Caki2 (cell line): ENCODE measurements at places on chromosomes 1 and 21. TPM values are rescaled to one million over a fixed set of nuclear protein-coding genes. Genes with fewer than 3 reads are reported as not detected.

- DNase-seq: no peak
Observed at GRCh38 chr21:20942523-20942922, 55.7 kb upstream of the NCAM2 start.

DNA sequence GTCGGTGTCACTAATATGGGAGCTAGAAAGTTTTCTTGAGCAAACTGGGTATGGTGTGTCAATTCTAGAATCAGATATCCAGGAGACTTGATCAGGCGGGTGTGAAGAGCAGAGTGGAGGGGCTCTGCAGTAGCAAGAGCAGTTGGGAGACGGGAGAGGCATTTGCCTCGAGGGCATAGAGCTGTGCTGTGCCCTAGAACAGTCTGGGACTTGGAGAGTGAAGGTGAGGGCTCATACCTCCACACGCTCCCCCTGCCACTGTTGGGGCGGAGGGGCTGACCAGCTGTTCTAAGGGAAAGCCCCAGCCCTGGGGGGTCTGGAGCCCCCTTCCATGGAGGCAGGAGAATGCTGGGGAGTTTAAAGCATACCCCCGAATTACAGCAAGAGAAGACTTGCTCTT lies 33.8 kb downstream of the SIM2 start:
- DNase-seq: no peak

DNA sequence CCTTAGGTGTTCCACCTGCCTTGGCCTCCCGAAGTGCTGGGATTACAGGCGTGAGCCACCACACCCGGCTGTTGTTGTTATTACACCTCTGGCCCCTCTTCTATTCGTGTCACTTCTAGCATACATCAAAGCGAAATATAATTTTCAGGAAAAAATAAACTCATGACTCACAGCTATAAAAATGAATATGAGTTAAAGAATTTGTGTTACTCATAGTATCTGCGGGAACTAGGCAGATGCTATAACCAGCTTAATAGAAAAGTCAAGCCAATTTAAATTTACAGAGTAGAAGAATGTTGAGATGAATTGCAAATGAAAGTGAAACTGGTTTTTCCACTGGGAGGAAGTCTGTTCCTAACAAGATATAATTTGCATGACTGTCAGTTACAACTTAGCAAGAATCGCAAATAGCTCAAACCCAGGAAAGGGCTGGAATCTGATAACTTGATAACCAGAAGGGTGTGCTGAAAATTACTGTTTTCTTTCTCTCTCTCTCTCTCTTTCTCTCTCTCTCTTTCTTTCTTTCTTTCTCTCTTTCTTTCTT lies 11.2 kb downstream of the OR2W3 start:
- peak; percentile 8 for DNase-seq

DNA sequence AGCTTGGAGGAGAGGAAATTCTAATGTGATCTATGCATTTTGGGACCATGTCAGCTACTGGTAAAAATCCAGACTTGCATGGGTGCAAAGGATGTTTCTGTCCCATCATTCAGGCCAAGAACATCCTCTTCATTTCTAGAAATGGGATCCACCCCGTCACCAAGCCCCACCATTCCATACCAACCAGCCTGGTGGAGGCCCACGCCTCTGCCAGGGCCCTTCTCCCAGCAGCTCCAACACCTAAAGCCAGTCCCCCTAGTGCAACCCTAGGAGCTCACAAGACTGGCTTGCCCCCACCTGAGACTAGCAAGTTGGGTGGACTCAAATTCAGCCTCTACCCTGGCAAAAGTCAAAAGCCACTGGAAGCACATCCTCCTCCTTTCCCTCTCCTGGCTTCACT lies 1.9 kb downstream of the ARHGEF11 start:
- no peak for DNase-seq

DNA sequence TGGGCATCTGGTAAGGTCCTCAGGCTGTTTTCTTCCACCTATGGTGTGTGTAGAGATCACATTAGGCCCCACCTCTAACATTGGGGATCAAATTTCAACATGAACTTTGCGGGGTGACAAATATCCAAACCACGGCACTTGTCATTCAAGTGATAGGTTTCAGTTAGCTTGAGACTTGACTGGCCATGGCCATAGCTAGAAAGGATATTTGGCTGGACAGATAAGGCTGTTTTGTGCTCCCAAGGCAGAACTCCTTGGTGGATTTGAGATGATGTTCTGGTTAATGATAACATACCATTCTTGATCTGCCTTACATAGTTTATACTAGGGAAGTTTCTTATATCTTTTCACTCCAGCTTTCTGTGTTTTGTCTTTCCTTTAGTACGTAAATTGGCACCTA lies 48.5 kb downstream of the CELF3 start:
- DNase-seq: no peak

GRCh38 chr21:45825219-45825618 lies 156.4 kb upstream of the COL6A1 start:
- DNase-seq: no peak

DNA sequence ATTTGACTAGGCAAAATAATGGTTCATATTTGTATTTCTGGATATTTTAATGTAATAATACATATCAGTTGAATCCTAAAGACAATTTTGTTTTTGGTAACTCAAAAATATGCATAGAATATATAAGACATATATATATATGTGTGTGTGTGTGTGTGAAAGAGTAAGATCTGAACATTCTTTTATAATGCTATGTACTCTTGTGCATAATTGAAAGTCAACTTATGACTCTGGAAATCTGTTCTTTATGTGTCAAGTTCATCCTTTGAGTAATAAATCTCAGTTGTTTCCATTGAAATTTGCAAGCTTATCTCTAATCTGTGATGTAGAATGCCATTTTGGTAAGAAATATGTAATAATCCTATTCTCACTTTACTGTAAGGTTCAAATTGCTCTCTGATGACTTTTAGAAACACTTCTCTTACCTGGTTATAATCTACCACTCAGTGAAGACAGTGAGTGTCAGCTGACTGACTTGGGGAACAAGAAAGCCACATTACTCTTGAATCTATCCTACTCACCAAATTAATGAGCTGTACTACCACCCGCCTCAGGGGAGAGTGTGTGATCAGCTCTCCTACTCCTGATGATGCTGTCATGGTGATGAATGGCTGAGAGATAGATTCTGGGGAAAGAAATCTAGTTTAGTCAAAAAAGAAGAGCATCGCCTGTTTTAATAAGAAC lies 15.0 kb upstream of the NEK7 start:
- no peak for DNase-seq

DNA sequence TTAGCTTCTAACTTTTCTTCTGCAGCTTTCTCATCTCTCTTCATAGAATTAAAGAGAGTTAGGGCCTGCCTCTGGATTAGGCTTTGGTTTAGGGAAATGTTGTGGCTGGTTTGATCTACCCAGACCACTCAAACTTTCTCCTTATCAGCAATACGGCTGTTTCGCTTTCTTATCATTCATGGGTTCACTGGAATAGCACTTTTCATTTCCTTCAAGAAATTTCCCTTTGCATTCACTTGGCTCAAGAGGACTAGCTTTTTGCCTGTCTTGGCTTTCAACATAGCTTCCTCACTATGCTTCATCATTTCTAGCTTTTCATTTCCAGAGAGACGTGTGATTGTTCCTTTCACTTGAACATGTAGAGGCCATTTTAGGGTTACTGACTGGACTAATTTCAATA lies 59.6 kb downstream of the AKT3 start:
- DNase-seq: no peak

DNA sequence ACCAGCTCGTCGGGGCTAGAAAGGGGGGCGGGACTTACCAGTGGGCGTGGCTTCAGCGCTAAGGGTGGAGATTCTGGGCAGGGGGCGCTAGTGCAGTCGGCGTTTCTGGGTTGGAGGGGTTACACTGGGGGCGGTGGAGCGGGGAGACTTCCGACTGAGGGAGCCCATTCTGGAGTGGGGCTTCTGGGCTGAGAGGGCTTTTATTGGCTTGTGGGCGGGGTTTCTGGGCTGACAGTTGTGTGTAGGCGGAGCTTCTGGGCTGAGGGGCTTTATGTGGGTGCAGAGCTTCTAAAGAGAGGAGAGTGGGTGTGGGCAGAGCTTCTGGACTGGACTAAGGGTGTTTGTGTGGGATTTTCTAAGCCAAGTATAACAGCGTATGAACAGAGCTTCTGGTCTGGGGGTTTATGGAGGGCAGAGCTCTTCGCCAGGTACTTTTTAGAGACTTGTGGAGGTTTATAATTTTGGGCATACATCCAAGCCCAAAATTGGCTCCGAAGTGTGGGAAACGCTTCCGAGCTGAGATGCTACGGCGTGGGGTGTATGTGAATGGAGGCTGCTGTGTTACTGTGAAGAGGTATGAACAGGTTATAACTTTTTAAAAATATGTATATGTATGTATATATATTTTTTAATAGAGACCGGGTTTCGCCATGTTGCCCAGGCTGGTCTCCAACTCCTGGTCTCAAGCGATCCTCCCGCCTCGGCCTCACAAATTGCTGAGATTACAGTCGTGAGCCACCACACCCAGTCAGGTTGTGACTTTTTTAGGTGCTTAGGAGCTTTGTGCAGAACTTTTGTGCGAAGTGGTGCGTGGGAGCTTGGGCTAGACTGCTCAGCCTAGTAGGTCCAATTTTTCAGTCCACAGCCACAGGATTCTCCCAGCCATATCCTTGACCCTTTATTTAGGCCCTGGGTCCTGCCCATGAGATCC lies 825 bp downstream of the TMEM39B start:
- DNase-seq: no peak

DNA sequence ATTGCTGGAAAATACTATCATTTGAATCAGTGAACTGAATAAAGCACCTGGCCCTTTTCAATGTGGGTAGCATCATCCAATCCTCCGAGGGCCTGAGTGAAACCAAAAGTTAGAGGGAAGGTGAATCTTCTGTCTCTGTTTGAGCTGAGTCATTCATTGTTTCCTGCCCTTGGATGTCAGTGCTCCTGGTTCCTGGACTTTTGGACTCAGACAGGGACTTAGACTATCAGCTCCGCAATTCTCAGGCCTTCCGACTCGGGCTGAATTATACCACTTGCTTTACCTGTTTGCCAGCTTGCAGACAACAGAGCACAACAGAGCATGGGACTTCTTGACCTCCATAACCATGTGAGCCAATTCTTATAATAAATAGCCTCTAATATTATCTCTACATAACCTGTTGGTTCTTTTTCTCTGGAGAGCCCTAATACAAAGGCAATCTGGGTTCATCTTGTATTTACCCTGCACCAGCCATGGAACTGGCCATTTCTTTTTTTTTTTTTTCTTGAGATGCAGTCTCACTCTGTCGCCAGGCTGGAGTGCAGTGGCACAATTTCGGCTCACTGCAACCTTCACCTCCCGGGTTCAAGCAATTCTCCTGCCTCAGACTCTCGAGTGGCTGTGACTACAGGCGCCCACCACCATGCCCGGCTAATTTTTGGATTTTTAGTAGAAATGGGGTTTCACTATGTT lies 19.2 kb upstream of the VASH2 start:
- no peak for DNase-seq

GRCh38 chr1:199669916-199670315 lies 357.6 kb upstream of the NR5A2 start:
- DNase-seq: no peak

DNA sequence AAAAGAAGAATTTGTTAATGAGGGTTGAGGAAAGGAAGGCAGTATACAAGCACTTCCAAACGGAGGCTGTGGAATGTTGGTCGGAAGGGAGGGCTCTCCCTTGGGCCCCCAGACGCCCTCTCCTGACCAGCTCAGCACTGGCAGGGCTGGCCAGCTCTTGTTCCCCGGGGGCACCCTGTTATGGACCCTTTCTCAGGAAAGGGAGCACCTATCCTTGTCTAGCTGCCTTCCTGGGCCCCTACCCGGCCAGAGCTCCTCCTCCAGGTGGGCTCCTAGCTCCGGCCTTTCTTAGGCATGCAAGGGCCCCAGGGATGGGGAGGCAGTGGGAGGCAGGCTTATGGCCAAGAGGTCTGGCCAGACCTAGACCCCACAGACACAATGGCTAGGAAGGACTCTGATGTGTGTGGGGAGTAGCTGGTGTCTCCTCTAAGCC lies 926 bp downstream of the BLACAT1 start:
- no peak for DNase-seq

DNA sequence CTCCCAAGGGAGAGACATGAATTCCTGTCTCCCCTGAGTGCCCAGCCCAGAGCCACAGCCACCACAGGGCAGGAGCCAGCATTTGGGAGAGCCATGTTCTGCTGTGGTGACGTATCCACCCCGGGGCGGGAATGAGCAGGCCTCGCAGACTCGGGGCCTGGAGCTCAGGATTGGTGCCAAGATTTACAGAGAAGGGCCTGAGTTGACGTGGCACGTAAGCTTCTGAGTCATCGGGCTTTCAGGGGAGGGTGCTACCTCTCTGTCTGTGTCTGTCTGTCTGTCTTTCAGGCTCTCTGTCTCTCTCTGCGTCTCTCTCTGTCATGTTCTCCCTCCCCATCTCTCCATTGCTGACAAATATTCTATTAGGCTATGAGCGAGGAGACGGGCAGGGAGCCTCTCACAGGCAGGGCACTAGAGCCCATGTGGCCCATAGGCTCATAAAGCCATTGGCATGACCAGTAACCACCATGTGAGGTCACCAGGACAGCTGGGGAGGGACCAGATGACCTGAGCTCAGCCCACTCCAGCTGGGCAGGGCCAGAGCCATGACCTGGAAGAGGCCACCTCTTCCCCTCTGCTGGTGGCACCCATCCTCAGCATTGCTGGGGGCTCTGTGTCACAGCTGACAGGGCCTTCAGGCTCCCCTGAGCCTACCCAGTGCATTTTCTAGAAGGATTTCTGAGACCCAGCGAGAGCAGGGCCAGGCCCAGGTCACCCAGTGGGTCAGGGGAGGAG lies 300.0 kb upstream of the VAMP3 start:
- peak; percentile 94 for DNase-seq

The SEMA4A gene
- 1.9 and 2.0 TPM in 2 replicates for total RNA-seq

The CNR2 gene
- total RNA-seq: 0.03 TPM in 1 of 2 replicates, not detected in the other

The PCNT gene
- 8.5 and 42.4 TPM in 2 replicates for total RNA-seq

The BPNT1 gene
- 25.9 and 29.7 TPM in 2 replicates for total RNA-seq

The CCDC18 gene
- total RNA-seq: 6.5 and 6.9 TPM in 2 replicates

The PDE4DIP gene
- 15.0 and 27.0 TPM in 2 replicates for total RNA-seq

The LCE1A gene
- not detected in 2 replicates for total RNA-seq

The CTSE gene
- total RNA-seq: 0.54 TPM in 1 of 2 replicates, not detected in the other

The DNALI1 gene
- total RNA-seq: 0.72 and 2.5 TPM in 2 replicates
